Kidney (tissue), 22 donors: ENCODE measurements at places on chromosomes 5 and 9. TPM values are rescaled to one million over a fixed set of nuclear protein-coding genes. Genes with fewer than 3 reads are reported as not detected.

- no peak for DNase-seq
Observed at GRCh38 chr5:151717416-151717815, 30.7 kb upstream of the SPARC start.

DNA sequence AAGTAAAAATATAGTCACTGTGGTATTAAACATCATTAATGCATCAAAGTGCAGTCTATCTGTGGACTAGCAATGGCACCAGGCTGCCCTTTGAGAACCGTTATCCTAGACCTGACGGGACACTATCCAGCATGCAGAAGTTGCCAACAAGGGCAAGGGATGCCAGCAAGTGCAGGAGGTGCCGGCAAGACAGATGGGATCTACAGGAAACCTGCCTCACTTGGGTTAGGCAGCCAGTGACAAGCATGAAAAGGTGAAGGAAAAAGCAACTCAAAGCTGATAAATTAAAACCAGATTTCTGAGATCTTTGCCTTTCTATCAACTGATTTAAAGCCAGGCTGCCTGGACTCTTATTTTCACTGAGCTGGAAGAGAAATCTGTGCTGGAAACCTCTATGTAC lies 315.2 kb upstream of the PDE4D start:
- no peak for DNase-seq

- DNase-seq, result no peak
Observed at GRCh38 chr5:78757269-78758053, 108.9 kb upstream of the LHFPL2 start.

DNA sequence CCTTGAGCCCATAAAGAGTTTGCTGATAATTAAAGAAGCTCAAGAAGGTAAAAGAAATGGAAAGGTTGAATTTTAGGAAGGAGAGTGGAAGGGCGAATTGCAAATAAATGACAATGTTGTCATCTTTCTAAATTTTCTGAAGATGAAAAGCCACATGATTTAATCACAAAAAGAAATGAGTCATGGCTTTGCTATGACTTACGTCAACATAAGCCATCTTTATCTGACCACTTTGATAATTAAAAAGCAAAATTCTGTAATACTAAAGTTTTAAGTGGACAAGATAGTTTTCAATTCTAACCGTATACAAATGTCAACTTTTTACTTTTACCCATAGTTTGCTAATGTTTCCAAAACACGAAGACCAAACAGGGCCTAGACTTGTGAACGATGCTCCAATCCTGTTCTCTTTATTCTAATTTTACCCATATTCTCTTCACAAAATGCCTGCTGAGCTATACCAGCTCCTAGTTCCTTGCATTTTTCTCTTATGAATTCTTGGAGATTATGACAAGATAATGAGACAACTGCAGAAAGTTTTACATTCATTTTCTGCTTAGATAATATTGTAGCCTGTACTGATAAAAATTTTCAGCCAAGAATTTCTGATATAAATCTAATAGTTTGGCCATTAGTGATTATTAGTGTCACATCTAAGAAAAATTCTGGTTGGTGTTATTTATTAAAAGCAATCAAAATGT lies 21.8 kb upstream of the PRUNE2 start:
- DNase-seq, result no peak

- DNase-seq, result no peak
Observed at GRCh38 chr5:34034534-34035327, 8.3 kb downstream of the C1QTNF3 start.

DNA sequence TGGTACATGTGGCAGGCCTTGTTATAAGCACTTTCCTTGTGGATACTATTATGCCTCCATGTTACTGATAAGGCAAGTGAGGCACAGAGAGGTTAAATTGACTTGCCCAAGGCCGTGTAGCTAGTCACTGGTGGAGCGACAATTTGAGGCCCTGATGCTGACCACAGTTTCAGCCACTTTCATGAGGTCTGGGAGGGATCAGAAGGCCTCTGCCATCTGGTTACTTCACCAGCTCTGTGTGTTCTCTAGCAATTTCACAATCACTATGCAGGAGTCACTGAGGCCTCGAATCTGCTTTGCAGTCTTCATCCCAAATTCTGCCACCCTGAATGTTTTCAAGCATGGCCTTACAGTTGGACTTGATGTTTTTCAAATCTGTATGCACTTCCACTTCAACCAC lies 9.1 kb downstream of the LRRC70 start:
- DNase-seq, result no peak

- DNase-seq, result no peak
Observed at GRCh38 chr5:79878721-79879336, 112.2 kb downstream of the MTX3 start.

DNA sequence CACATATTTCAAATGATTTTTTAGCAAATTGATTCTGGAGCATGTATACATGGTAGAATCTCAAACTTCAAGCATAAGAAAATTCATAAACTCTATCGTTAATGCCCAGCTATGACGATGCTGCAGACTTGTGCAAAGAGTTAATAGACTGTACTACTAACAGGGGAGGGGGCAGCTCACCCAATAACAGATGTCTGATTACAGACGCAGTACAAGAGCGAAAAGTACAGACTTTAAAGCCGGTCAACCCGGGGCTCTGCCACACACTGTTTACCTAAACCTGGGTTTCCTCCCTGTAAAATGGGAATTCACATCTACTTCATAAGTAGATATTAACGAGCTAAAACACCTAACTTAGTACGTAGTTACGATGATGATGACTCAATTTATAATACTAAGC lies 651 bp downstream of the TRIM23 start:
- no peak for DNase-seq

DNA sequence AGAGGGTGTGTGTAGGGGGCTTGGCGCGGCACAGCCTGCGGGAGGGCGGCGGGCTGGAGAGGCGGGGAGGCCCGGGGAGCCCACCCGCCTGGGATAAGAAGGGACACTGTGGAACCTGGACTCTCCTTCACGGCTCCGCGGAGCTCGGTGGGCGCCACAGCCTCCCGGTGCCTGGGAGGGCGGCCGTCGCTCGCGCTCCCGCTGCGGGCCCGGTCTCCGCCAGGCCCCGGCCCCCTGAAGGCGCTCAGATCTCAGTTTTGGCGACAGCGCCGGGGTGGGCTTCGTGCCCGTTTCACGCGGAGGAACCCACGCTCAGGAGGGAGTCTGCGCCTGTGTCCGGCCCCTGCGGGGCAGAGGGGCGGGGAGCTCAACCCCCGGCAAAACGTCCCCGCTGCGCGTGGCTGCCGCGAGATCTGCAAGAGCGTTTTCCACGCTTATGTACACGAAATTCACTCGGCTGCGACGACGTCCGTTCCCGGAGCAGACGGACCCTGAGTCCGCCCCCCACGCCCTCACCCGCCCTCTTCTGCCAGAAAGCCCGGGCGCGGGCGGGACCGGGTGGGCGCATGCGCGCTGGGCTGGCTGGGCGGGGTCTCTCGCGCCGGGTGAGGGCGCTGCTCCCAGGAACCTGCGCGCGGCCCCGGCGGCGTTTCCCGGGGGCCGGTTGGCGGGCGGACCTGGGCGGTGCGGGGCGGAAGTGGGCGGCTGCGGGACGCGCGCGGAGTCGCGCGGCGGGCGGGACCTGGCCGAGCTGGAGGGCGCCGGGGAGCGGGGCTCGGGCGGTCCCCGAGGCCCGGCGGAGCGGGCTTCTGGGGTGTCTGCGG lies at the start of gene NELFB:
Gene NELFB, plus strand, starts transcription at position 704 of the 824 bp plus-strand sequence.
- DNase-seq, result peak; percentile 93

Gene FBLL1
- not detected for polyA plus RNA-seq

Gene GNA14
- polyA plus RNA-seq, result 6.5 TPM
